ENCODE measurements at places on chromosomes 2 and 18. TPM values are rescaled to one million over a fixed set of nuclear protein-coding genes. Genes with fewer than 3 reads are reported as not detected.

DNA sequence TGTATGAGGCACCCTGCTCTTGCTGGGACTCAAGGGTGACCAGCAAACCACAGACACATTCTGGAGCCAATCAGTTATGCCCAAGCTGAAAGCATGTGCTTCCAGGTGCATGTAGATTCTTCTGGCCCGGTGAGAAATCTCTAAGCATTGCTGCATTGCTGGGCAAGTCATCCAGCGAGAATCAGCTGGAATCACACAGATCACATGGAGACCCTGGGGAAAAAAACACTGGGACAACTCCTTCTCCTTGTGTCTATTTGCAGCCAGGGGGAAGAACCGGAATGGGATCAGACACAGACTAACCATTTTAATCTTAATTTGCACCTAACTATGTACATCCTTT lies 119.7 kb upstream of the KLF7 start:
- no peak overlapping the region for H3K27ac ChIP-seq
- peaks cover 13% of the 10 kb centered on the region for H3K4me1 ChIP-seq
- H3K27me3 ChIP-seq, result no peaks in the 10 kb centered on the region
- DNase-seq, result no peak
- no peaks in the 10 kb centered on the region for H3K36me3 ChIP-seq

GRCh38 chr2:144421606-144422510 lies 98.1 kb downstream of the ZEB2 start:
- no peak overlapping the region for H3K4me3 ChIP-seq
- no peaks in the 10 kb centered on the region for H3K36me3 ChIP-seq
- H3K27ac ChIP-seq, result no peak overlapping the region
- no peaks in the 10 kb centered on the region for H3K4me1 ChIP-seq
- DNase-seq, result no peak
- H3K27me3 ChIP-seq, result no peaks in the 10 kb centered on the region

DNA sequence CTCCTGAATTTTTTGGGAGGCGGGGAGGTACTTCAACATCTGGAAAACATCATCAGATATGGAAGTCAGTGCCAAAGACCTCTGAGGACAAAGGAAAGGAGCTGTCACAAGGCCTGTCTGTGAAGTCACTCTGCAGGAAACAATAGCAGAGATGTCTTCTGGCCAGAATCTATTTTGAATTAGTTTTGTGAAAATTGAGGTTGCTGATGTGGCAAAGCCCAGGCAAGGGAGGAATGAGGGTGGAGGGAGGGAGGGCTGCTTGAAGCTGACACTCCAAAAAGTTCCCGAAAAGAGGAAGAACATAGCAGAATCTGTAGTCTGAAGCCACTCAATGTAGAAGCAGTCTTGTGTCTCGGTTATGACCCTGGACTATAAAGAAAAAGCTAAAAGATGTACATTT lies 151.1 kb upstream of the LHCGR start:
- no peak overlapping the region for H3K27ac ChIP-seq
- no peak for DNase-seq
- no peak overlapping the region for H3K4me3 ChIP-seq
- H3K4me1 ChIP-seq, result peaks cover 7% of the 10 kb centered on the region
- H3K27me3 ChIP-seq, result no peaks in the 10 kb centered on the region

- DNase-seq, result no peak
- H3K36me3 ChIP-seq, result no peaks in the 10 kb centered on the region
- no peaks in the 10 kb centered on the region for H3K27me3 ChIP-seq
- no peak overlapping the region for H3K27ac ChIP-seq
- H3K4me1 ChIP-seq, result no peaks in the 10 kb centered on the region
Observed at GRCh38 chr2:47833516-47833968, 50.6 kb downstream of the MSH6 start.

PIK3C3 gene
- 42.5 TPM for total RNA-seq

ANKRD30BL gene
- total RNA-seq, result not detected
